ENCODE measurements at places on chromosomes 3 and 15.

- no peak for DNase-seq
Measured at GRCh38 chr3:197682713-197683112, 54.0 kb downstream of the RUBCN start.

- DNase-seq: no peak
Measured at GRCh38 chr15:64222573-64223366, 59.9 kb upstream of the PPIB start.

DNA sequence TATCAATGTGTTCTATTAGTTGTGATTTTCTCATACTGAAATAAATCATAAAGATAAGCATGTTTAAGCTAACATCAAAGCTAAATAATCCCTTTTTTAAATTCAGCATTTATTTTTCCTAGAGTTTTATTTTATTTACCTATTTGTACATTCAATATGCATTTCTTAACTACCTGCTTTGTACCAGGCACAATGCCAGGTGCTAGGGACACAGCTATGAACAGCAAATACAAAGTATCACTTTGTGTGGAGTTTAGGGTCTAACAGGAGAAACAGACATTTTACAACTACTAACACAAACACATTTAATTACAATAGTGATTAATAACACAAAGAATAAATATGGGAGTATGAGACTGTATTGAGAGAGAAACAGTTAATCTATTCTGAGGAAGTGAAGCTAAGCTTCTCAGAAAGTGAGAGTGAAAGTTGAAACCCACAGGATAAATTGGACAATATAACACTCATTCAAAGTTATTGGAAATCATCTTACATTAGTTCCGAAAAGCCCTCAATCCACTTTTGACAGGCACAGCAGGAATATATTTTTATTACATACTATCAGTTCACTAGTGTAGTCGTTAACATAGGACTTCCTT lies 159.6 kb downstream of the GBE1 start:
- DNase-seq: no peak

DNA sequence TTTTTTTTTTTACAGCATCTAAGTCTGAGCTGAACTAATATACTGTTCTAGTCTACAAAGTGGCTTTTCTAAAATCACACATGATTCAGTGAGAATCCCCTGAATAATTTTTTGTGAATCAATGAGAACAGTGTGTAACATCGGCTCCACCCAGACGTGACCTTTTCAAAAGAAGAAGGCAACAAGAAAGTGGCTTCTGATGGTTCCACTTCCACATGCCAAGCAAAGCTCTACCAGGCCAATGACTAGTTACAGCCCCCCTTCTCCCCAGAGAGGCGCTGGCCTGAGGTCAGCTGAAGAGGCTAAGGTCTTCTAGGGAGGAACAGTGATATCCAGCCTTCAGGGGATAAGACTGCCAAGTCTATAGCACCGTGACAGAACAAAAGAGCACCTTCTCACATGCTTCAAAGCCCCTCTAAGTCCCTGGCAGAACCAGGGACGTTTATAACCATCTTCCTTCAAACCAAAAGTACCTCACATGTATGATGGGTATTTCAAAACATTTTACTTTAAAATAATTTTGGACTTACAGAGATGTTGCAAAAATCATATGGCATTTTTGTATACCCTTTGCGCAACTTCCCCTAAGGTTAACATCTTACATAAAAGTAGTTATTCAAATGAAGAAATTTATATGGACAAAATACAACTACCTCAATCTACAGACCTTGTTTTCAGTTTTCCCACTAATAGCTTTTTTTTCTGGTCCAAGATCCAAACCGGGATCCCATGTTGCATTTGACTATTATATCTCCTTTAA lies 177.9 kb downstream of the OSBPL10 start:
- no peak for DNase-seq

GRCh38 chr3:37546876-37547275 lies 314.8 kb upstream of the CTDSPL start:
- no peak for DNase-seq

- no peak for DNase-seq
Measured at GRCh38 chr3:62210011-62210410, 163.3 kb downstream of the FEZF2 start.

DNA sequence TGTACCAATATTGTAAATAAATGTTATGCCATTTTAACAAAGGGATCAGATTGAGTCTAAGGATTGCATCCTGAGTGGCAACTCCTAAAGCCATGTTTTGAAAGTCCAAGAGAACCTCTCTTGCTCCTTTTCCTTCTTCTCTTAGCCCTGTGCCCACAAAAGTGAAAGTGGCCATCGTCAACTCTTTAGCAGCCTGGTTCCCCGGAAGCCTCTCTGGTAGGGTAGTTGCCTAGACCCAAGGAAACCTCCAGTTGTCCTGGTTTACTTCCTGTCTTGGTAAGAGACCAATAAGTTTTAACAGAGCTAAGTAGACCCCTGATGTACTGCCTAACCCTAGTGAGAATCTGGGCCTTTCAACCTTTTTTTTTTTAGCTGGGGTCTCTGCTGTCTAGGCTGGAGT lies 10.2 kb upstream of the ITPKA start:
- no peak for DNase-seq
